ENCODE measurements at places on chromosomes 7 and 10. TPM values are rescaled to one million over a fixed set of nuclear protein-coding genes. Genes with fewer than 3 reads are reported as not detected.

Gene ATOH7
- not detected for total RNA-seq

Gene ZNF775
- 4.8 TPM for total RNA-seq

Gene OR2A7
- not detected for total RNA-seq

Gene GPR26
- total RNA-seq, result not detected

Gene GHITM
- total RNA-seq, result 149 TPM

Gene AOAH
- 0.10 TPM for total RNA-seq

Gene ITPRID1
- not detected for total RNA-seq

Gene CH25H
- 8.5 TPM for total RNA-seq

Gene CLCN1
- not detected for total RNA-seq

Gene SAMD9
- 11.1 TPM for total RNA-seq

Gene DKK1
- total RNA-seq, result 81.9 TPM

Gene FANK1
- total RNA-seq, result 2.5 TPM

Gene AGR3
- not detected for total RNA-seq

Gene LRRN3
- not detected for total RNA-seq

Gene TUBB8
- total RNA-seq, result not detected

Measured in vein endothelial cell (primary cell).